Inflammatory macrophage treated with lipopolysaccharide for 4 hours (primary cell): ENCODE measurements at places on chromosomes 4 and X.

DNA sequence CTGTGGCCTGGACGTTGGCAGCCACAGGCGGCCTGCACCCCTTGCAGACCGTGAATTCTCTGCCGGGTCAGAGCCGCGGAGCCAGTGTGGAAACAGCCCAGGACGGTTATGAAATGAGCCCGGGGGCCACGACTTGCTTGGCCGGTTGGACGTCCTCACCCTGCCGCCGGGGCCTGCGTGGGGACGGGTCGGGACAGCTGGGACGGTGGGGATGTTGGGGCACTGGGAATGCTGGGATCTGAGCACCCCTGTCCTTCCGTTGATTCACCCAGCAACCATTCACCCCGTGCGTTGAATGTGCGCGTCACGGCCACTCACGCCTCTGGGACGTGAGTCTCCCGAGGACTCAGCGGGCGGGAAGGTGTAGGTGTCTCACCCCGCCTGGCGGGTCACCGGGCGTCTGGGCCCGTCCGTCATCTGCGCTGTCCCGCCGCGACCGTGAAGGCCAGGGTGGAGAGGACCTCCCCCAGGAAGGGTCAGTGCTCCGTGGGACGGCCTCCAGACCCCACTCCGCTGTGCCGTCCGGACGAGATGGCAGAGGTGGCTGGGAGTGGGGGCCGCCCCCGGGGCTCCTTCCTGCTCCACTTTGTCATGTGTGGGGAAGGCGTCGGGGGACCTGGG, 4.5 kb upstream of the PLCXD1 start:
- DNase-seq: peak; percentile 45

DNA sequence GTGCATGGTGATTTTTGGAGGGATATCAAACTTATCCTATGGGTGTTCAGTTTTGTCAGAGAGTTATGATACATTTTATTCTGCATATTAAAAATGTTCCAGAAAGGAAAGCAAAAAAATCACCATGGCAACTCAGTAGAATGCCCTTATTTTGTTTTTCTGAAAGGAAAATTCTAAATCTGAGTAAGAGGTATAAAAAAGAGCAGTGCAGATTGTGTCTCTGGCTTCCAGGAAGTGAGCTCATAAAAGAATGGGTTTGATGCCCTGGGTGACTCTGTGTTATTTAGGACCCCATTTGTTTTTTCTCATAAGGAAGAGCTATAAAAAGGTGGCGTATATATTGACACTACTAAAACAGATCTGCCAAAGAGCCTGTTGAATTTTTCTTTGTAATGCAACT, 128.8 kb downstream of the UCHL1 start:
- no peak for DNase-seq

GRCh38 chr4:135718019-135718418, 1516.4 kb upstream of the PABPC4L start:
- no peak for DNase-seq

- no peak for DNase-seq
Observed at GRCh38 chr4:8695237-8696219, 103.0 kb downstream of the CPZ start.

- peak; percentile 18 for DNase-seq
Observed at GRCh38 chrX:109472939-109473735, 8.7 kb downstream of the GUCY2F start.

DNA sequence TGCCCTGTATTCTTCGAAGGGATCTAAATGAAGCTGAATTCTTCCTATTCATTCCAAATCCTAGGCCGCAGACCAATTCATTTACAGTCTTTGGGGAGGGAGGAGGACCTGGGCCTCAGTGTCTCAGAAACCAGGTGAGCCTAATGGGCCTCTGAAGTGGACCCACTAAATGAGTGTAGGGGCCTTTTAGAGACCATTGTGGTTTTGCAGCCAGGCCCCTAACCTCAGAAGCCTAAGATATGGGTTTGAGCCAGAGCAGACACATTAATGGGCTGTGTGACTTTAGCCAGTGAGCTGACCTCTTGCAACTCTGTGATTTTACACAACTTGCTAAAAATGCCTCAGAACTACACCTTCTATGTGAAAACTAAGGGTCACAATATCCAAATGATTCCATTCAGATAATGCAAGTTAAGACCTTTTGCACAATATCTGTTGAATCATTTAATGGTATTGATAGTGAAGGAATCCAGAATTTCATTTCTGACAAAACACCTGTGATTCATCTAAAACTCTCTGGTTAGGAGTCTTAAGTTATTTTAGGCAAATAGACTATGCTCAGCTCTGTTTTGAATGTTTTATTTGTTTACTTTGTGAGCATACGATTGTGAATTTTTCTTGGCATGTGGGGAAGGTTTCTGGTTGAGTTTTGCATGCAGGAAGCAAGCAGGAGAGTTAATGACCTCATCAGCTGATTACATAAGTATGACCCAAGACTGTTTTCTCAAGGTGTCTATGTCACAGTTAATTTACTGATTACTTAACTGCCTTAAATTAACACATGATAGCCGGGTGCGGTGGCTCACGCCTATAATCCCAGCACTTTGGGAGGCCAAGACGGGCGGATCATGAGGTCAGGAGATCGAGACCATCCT, 75.0 kb downstream of the EVC start:
- DNase-seq: peak; percentile 3

GRCh38 chr4:14478504-14478903, 523.8 kb upstream of the CPEB2 start:
- no peak for DNase-seq

- DNase-seq: no peak
Observed at GRCh38 chr4:165620913-165621312, 242.1 kb downstream of the CPE start.

DNA sequence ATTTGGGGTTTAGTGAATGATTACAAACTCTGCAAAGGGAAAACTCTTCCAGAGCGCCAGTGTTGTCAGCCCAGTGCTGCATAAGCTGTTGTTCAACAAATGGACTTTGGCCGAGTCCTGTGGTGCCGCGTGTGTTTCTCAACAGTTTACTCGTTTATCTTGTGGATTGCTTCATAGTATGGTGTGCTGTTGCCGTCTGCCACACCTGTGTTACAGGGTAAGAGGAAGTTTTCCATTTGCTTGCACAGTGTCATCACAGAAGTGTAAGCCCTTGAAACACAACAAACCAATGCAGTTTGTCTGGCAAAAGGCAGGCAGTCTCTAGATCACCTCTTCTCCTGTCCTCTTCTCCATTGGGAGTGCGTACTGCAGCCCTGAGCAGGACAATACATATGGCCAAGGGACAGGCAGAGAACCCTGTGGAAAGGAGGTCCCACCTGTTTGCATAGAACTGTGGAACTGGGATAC, 66.3 kb downstream of the DCUN1D4 start:
- DNase-seq: no peak

DNA sequence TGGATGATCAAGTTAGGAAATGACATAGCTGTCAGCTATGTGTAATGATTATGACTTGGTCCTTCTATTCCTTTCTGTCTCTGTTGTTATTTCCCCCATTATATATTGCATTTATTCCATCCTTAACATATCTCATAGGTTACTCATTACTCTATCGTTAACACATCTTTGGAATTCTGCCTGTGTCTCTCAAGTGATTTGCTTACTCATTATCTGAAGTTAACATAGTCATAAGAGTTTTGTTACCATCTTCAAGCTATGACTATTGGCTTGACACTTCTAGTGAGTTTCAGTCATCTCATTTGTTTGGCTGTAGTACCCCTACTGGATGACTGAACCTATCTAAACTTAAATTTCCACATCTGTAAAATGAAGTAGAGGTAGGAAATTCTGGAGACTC, 286.1 kb upstream of the PPP1R2C start:
- no peak for DNase-seq

DNA sequence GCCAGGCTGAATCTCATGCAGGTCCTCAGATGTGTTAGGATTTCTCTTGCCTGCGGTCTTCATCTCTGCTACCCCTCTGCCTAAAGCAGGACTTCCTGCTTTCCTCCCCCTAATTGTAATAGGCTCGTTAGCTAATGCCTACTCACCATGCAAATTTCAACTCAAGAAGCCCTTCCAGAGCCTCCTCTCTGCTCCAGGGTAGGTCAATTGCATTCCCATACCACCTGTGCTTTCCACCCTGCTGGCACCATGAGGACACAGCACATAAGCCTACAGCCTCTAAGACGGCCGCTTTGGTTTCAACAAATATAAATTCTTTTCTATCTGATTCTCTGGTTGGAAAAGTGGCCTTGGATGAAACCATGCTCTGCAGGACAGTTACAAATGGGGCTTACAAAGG, 93.9 kb downstream of the QDPR start:
- DNase-seq: no peak

DNA sequence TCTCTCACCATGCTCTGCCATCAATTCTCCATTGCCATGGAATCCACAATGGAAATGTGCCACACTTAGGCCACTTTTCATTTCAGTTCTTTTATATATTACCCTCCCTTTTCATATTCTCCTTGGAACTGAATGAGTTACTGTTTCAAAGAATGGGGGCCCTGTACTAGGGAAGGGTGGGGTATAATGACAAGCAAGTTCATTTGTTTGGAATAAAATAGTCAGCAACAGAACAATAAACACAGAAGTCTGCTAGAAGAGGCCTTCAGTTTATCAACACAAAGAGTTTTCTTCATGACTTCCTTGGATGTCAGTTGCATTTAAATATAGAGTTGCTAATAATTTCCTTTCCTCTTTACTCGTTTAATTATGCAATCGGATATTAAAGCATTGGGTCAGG, 478.3 kb upstream of the FTHL17 start:
- DNase-seq: no peak

GRCh38 chr4:82362565-82362964, 11.2 kb downstream of the HNRNPD start:
- DNase-seq: no peak

DNA sequence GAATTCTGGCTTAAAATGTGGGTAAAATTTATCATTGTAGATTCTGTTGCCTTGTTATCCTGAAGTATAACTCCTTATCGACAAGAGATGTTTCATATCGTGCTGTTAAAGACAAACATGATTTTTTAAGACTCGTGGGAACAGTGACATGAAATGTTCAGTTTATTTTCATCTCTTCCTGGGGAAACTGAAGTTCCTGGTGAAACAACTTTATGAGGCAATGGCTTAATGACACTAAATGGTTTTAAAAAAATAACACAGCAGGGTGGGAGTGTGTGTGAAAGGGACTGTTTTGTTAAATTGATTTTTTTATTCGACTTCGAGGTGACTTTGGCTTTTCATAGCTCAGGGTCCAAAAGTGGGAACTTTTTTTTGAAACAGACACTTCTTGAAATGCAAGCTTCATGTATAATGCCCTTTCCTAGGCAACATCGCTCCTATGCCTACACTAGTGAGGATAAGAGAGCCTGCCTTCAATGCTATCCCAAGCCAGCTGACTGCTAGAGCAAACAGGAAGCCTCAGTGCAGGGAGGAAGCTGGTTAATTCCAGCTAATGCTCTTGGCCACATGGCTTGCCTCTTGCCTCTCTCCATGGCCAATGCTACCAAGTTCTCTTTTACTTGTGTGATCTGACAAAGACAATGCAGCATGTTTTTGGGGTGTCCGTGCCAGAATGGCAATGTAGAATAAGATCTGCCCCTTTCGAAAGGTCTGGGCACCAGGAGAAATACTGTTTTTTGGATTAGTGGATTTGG, 80.9 kb upstream of the PLAC1 start:
- no peak for DNase-seq

GRCh38 chr4:11039634-11040131, 355.1 kb upstream of the CLNK start:
- no peak for DNase-seq

DNA sequence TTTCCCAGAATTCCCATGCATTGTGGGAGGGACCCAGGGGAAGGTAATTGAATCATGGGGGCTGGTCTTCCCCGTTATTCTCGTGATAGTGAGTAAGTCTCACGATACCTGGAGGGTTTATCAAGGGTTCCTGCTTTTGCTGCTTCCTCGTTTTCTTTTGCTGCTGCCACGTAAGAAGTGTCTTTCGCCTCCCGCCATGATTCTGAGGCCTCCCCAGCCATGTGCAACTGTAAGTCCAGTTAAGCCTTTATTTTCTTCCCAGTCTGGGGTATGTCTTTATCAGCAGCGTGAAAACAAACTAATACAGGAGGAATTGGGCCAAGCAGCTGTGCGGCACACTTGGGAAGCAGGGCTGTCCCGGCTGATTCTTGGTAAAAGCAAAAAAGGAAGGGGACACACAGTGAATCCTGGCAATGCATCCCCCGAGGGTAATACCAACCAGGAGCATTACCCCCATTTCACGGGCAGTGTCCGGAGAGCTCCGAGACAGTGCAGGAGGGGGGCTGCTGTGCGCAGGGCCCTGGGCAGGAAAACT, 185.7 kb downstream of the AFAP1 start:
- DNase-seq: no peak

DNA sequence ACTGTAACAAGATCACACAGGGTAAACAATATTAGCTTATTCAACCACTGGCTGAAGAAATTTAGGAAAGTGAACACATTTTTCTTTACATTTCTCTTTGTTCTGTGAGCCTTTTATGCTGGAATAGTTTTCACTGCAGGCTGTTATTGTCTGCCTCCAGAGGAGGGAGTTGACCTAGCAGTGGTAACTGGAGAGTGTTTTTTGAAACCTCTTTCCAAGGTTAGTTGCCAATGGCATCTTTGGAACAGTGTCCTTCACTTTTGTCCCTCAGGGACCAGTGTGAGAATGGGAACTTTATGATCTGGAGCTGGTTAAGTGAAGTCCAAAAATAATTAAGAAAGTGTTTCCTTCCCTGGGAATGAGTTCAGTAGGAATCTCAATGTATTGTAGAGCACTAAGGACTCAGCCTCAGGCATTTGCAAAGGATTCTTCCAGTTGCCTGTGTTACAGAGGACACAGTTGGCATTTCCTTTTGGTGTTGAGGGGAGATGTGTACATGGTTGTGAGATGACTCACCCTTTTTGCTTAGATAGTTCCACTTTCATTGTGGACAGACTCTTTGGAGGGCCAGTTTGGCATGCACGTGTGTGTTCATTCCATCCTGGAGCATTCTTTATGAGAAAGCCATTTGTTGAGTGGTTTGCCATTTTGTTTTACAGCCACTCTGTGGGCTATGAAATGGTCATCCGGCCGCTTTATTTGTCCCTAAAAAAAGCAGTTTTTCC, 61.3 kb downstream of the AR start:
- peak; percentile 15 for DNase-seq

- DNase-seq: no peak
Observed at GRCh38 chrX:10631416-10632145, 11.2 kb upstream of the MID1 start.

DNA sequence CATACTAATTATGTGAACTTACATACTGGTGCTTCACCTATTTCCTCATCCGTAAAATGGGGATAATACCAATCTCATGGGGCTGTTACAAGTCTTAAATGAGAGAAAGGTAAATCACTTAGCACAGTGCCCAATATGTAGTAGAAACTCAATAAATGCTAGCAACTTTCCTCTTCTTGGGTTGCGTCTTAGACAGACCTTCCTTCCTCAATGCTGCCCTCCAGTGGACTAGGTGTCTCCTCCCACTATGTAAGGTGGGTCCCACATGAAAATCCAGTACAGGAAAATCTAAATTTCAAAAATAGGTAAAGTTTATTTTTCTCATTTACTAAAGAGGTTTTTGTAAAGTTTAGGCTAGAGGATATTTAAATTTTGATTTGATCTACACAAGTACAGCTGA, 20.6 kb downstream of the ZDHHC9 start:
- DNase-seq: peak; percentile 56

GRCh38 chr4:4455210-4455865, 68.4 kb downstream of the NSG1 start:
- no peak for DNase-seq
